Esophagus squamous epithelium (tissue), 5 donors: ENCODE measurements at places on chromosomes 2 and 18.
A peak's percentile ranks its signal among the peaks of the same experiment; 100 is the strongest.

DNA sequence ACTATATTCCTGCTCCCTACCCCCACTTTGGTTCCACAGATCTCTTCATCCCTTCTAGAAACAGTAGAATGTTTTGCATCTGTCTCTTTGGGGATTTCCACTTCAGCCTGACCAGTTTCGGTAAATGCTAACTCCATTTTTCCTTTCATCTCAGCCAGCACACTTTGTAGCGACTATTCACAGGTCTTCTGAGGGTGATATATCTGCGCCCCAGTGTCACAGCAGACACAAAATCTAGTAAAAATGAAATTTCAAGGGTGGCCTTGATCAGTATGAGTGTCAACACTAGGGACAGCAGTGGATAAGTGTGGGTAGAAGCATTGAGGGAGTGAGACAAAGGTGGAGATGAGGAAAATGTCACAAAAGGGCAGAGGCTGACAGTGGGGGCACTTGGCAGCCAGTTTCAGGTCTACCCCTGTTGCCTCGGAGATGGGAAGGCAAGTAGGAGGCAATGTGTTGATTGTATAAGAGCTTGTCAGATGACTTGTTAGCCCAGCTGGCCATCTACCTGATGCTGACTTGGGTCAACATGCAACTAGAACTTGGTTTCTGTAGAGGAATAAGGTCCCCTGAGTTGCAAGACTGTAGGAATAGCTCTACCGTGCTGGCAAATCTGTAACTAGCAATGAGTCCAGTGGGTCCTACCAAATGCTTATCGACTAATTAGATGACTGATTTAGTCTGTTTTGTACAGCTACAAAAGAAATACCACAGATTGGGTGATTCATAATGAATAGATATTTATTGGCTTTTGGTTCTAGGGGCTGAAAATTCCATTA, 60.7 kb downstream of the CXCR4 start:
- DNase-seq = no peak

DNA sequence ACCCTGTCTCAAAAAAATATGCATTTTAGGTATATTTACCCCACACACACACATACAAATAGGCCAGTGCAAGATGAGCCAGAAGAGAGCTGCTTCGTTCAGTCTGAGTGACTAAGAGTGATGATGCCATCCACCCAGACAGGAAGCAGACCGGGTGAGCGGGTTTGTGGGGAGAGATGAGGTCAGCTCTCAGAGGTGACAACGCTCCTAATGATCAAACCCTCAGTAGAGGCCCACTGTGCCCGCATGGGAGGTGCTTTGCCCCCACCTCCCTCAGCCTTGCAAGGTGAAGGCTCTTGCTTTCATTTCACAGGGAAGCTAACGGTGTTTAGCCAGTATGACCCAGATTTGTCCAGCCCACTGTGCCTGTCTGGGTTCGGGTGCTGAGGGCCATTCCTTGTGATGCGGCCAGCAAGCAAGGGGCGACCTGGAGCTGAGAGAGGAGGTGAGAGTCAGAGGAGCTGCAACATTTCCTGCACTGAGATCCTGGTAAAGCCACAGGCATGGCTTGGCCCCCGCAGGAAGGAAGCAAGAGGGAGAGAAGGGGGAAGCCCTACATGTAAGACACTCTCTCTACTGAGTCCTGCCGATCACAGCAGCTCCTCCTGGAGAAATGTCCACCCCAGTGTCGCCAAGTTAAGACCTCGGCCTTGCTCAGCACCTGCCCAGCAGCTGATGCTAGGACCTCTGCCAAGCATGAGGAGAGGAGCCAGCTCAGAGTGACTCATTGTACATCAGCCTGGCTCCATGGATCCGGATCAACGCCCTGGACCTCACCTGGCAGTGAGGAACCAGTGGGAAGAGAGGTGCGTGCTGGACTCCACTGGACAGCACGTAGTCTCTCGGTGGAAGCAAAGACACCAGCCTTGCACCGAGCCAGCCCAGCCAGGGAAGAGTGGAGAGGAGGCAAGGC, 37.0 kb downstream of the NIFK start:
- DNase-seq = peak; percentile 13

GRCh38 chr18:45839414-45840395, 14.2 kb downstream of the SIGLEC15 start:
- DNase-seq = no peak

DNA sequence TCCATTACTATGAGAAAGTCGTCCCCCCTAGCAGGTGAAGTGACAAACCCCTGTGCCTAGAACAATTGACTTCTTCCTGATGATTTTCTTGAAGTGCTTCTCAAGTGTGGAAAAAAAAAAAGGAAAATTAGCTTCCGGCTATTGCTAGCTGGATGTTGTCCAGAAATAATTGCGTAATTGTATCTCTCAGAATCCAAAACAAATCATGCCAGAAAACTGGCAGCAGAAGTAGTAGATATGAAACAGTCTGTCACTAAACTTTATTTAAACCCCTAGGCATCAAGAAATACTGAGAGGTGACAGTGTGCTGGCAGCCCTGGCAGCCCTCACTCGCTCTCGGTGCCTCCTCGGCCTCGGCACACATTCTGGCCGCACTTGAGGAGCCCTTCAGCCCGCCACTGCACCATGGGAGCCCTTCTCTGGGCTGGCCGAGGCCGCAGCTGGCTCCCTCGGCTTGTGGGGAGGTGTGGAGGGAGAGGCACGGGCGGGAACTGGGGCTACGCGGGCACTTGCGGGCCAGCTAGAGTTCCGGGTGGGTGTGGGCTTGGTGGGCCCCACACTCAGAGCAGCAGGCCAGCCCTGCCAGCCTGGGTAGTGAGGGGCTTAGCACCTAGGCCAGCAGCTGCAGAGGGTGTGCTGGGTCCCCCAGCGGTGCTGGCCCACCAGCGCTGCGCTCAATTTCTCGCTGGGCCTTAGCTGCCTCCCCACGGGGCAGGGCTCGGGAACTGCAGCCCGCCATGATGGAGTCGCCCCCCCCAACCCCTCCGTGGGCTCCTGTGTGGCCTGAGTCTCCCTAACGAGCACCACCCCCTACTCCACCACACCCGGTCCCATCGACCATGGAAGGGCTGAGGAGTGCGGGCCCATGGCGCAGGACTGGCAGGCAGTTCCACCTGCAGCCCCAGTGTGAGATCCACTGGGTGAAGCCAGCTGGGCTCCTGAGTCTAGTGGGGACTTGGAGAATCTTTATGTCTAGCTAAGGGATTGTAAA, 80.5 kb upstream of the ABCA12 start:
- no peak for DNase-seq

DNA sequence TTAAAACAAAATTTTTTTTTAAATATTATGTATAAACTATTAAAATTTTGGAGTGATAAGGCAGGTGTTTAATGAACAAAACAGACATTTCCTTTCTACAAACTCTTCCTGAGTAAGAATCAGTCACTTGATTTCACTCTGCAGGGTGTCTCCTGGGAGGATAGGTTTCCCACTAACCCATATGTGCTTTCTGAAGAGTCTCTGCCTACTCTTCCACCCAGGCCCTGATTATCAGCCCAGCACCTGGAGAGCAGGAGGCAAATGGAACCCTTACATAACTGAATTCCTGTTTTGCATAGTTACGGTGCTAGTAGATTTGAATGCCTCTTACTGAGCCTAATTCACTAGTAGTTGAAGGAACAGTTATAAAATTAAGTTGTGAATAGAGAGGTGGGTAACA, 1718.6 kb downstream of the SUCLG1 start:
- no peak for DNase-seq

GRCh38 chr18:75114231-75114764, 94.6 kb downstream of the PTGR3 start:
- DNase-seq = no peak

DNA sequence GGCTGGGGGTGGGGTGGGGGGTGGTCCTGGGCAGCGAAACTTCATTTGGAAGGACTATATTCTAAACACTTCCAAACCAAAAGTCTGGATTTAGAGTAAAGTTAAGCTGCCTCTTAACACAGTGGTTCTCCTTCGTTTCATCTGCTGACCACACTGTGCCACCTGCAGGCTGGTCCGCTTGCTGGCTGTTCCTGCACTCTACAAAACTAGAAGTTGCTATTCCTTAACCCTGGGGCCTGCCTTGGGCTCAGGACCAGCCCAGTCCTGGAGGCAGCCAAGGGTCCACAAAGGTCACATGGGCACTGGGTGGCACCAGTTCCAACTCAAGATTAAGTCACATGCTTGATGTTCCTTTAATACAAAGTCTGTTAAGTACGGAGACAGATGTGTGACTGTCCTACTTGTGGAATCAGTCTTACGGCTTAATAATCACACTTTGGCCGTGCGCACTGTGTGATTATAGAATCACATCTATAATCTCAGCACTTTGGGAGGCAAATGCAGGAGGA, 195.4 kb downstream of the FAM210A start:
- DNase-seq = no peak

- DNase-seq = no peak
Measured at GRCh38 chr2:122180972-122181371, 425.5 kb downstream of the TSN start.

- no peak for DNase-seq
Measured at GRCh38 chr2:109320195-109320922, 191.4 kb downstream of the SH3RF3 start.
